ENCODE measurements at places on chromosomes 3 and 15. TPM values are rescaled to one million over a fixed set of nuclear protein-coding genes. Genes with fewer than 3 reads are reported as not detected.

Gene RAD18
- total RNA-seq = 7.8 TPM

Gene HRG
- total RNA-seq = not detected

Gene EPHA3
- total RNA-seq = 15.3 TPM

Gene HHLA2
- not detected for total RNA-seq

Gene FAM131A
- total RNA-seq = 19.1 TPM

Gene TGFBR2
- 360 TPM for total RNA-seq

Gene ST8SIA2
- not detected for total RNA-seq

Gene NRROS
- total RNA-seq = 18.2 TPM

Gene ZPLD1
- not detected for total RNA-seq

Gene TIGIT
- total RNA-seq = 1.8 TPM

Gene RETNLB
- not detected for total RNA-seq

Gene EXD1
- not detected for total RNA-seq

Gene CASR
- total RNA-seq = not detected

Gene CTXND1
- 0.16 TPM for total RNA-seq

Gene GALNT15
- 558 TPM for total RNA-seq

Gene NME9
- total RNA-seq = not detected

Gene BTD
- 44.2 TPM for total RNA-seq

Gene SQOR
- total RNA-seq = 80.9 TPM

Gene THSD4
- 11.6 TPM for total RNA-seq

Gene TRIM42
- not detected for total RNA-seq

Gene LSAMP
- total RNA-seq = 2.4 TPM

Gene A4GNT
- not detected for total RNA-seq

Gene GCSAM
- 0.48 TPM for total RNA-seq
